ENCODE measurements at places on chromosomes 13 and 19. TPM values are rescaled to one million over a fixed set of nuclear protein-coding genes. Genes with fewer than 3 reads are reported as not detected.

Gene TUBB4A
- 9.9 TPM for polyA plus RNA-seq

Gene ZNF616
- polyA plus RNA-seq: 10.2 TPM

Gene PRR19
- polyA plus RNA-seq: 1.1 TPM

Gene PTGER1
- polyA plus RNA-seq: not detected

Gene PBX4
- polyA plus RNA-seq: not detected

Gene FCAR
- polyA plus RNA-seq: not detected

Gene CYP4F8
- not detected for polyA plus RNA-seq

Gene MYBPC2
- polyA plus RNA-seq: 140 TPM

Gene LILRA1
- 0.33 TPM for polyA plus RNA-seq

Gene OR7D2
- polyA plus RNA-seq: not detected

Gene FGF9
- 10.5 TPM for polyA plus RNA-seq

Gene ZNF708
- 10.0 TPM for polyA plus RNA-seq

Gene CALR3
- not detected for polyA plus RNA-seq

Gene DAND5
- not detected for polyA plus RNA-seq

Gene PTPRS
- polyA plus RNA-seq: 28.4 TPM

Gene DCT
- 0.28 TPM for polyA plus RNA-seq

Gene CGB2
- not detected for polyA plus RNA-seq

Gene SLC46A3
- polyA plus RNA-seq: 1.1 TPM

Gene SRRM5
- polyA plus RNA-seq: not detected

Gene UNC13A
- 0.08 TPM for polyA plus RNA-seq

Gene FRY
- not detected for polyA plus RNA-seq

Gene PTPRH
- polyA plus RNA-seq: 0.21 TPM

Gene IGFL3
- not detected for polyA plus RNA-seq

Gene CCL25
- polyA plus RNA-seq: not detected

Gene ZNF723
- not detected for polyA plus RNA-seq

Gene KLK8
- polyA plus RNA-seq: not detected

Gene ISYNA1
- 113 TPM for polyA plus RNA-seq

Gene TBCB
- 67.4 TPM for polyA plus RNA-seq

Gene PRSS57
- 0.18 TPM for polyA plus RNA-seq

Gene OR10H1
- not detected for polyA plus RNA-seq

Gene SIPA1L3
- polyA plus RNA-seq: 9.1 TPM

Gene ITGBL1
- 1.7 TPM for polyA plus RNA-seq

Gene VRK3
- 20.8 TPM for polyA plus RNA-seq

Gene FBXO27
- polyA plus RNA-seq: 7.1 TPM

Gene TPTE2
- polyA plus RNA-seq: 0.22 TPM

Gene ZNF541
- 0.12 TPM for polyA plus RNA-seq

Gene WDR62
- polyA plus RNA-seq: not detected

Gene DPRX
- not detected for polyA plus RNA-seq

Gene PSG2
- 0.22 TPM for polyA plus RNA-seq

Gene ZNF540
- polyA plus RNA-seq: not detected

Gene ZNF486
- 4.4 TPM for polyA plus RNA-seq

Gene NECTIN2
- polyA plus RNA-seq: 96.2 TPM

Gene BLOC1S3
- polyA plus RNA-seq: 7.7 TPM

Gene DHDH
- polyA plus RNA-seq: 0.68 TPM

Data from muscle of arm (tissue), 14 donors.